ENCODE measurements at places on chromosomes 4 and X. TPM values are rescaled to one million over a fixed set of nuclear protein-coding genes. Genes with fewer than 3 reads are reported as not detected.
A peak's percentile ranks its signal among the peaks of the same experiment; 100 is the strongest.

ARHGEF6 gene
- 91.1 TPM for total RNA-seq

NDNF gene
- total RNA-seq, result 0.34 TPM

- DNase-seq, result peak; percentile 67
Measured at GRCh38 chrX:40104985-40105834, 7.5 kb upstream of the BCOR start.

DNA sequence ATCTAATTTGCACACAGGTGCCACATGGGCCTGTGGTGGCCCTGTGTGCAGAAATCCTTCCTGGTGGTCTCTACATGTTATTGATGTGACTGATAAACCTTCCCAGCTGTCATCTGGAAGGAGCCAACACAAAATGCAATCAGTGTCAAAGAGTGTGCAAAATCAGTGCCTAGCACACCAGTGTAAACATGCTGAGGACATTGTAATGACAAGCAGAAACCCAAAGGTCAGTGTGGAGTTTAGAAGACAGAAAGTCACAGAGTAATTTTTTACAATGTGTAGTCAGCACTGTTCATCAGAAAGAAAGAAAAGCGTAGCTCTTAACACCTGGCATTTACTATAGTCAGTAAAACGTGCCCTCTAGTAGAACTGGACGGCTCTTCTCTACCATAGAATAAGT lies 50.3 kb downstream of the PHKA2 start:
- DNase-seq, result no peak

DNA sequence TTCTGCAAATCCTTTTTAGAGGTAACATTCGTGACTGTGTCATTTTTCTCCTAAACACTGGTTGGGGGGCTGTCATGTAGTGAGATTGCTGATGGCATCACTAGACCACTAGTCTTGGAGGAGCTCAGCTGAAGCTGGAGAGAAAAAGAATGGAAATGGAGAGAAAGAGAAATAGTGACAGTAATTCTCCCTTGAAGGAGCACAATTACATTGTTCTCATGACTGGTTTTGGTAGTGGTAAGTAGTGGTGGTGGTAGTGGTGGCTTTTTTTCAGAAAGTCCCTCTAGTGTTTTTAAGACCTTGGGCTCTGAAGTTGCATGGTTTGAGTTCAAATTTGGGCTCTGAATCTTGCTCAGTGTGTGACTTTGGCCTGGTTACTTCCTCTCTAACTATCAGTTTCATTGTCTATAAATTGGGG lies 99.8 kb downstream of the LARP7 start:
- peak; percentile 23 for DNase-seq

DNA sequence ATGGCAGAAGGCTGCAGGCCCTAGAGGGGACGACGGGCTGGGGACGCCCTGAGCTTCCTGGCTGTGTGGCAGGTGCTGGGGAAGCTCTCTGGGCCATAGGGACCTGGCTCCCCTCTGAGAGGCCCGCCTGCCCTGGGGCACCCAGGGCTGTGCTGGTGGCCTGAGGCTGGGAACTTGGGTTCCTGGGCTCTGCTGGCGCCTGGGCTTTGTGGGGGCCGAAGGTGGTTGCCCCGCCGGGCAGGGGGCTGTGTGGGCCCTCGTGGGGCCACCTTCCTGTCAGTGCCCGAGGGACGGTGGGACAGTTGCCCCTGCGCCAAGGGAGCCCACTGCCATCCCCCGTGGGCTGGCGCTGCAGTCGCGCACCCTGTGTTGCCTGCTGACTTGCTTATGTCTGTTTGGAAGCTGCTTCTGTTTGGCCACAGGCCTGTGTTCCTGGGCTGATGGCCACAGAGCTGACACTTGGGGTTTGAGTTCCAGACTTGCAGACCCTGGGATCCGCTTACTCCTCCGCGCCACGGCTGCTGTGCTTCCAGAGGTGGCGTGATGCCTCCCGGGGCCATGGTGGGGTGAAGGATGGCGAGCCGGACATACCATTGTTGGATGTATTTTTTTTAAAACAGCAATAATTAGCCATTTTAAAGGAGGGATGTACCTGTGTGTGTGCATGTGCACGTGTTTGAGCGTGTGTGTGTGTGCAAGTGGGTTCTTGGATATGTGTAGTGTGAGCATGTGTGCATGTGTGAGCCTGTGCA lies 8.5 kb downstream of the NAT8L start:
- DNase-seq, result no peak
